Progenitor cell of endocrine pancreas (in vitro differentiated cells): ENCODE measurements at places on chromosomes 3 and 15.
A peak's percentile ranks its signal among the peaks of the same experiment; 100 is the strongest.

GRCh38 chr3:71395927-71396695, 187.4 kb downstream of the FOXP1 start:
- DNase-seq: no peak

- DNase-seq: no peak
Measured at GRCh38 chr3:152349392-152349791, 80.7 kb downstream of the MBNL1 start.

DNA sequence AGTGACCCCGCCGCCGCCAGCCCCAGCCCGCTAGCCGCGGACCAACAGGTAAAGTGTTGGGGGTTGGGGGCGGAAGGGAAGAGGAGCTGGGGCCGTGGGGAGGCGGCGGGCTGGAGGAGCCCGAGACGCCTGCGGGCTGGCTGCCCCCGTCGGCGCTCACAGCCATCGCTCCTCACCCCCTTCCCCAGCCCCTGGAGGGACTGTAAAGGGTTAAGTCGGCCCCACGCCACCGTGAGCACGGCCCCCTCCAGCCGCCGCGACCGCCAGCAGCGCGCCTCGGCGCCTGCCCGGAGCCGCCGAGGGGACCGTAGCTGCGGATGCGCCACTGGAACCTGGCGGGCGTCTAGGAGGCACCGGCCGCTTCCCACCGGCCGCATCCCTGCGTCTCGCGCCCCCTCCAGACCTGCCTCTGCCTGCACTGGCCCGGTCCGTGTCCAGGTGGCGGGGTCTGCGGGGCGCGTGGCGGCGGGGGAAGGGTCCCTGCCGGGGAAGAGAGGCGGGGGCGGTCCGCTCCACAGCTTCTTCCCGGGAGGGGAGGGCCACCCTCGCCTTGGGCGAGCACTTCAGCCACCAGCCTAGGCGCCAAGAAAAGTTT, 522 bp downstream of the MED12L start:
- peak; percentile 43 for DNase-seq

GRCh38 chr3:173891272-173892100, 493.9 kb downstream of the NLGN1 start:
- DNase-seq: no peak

GRCh38 chr3:171643681-171644080, 166.6 kb downstream of the PLD1 start:
- no peak for DNase-seq

DNA sequence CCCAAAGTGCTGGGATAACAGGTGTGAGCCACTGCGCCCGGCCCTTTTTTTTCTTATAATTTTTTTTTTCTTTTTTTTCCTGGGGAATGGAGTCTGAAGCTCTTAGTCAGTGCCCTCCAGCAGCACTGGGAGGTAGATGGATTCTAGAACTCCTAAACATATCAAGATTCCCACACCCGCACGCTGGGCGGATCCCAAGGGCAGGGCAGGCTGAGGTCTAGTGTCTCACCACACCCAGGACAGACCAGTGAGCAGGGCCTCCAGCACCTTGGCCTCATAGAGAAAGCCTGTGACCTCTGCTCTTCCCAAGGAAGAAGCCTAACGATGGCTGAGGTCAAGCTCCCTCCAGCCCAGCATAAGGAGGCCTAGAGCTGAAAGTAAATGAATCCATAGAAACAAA, 153.7 kb upstream of the MEF2A start:
- no peak for DNase-seq

DNA sequence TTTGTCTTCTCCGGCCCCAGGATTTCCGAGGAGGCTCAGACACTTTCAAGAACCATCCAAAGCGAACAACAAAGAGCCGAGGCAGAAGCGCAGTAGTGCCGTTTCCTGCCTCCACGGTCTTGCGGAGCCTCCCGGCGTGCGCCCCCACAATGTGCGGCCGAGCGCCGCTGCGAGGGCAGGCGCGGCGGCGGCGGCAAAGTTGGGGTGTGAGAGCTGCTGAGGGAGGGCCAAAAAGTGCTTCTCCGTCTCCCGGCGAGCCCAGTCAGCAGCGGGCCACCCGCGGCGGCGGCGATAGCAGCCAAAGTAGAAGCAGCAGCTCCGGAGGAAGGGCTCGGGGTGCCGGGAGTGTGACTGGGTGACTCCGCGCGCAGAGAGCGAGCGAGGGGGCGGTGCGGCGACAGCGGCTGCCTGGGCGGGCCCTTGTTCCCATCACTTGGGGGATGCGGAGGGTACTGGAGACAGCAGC, 749.1 kb downstream of the ROBO1 start:
- peak; percentile 39 for DNase-seq

GRCh38 chr15:24899795-24900194, 55.0 kb upstream of the SNRPN start:
- no peak for DNase-seq

- DNase-seq: no peak
Measured at GRCh38 chr3:71509066-71509465, 74.5 kb downstream of the FOXP1 start.

GRCh38 chr3:16176391-16177030, 2.0 kb downstream of the GALNT15 start:
- no peak for DNase-seq

DNA sequence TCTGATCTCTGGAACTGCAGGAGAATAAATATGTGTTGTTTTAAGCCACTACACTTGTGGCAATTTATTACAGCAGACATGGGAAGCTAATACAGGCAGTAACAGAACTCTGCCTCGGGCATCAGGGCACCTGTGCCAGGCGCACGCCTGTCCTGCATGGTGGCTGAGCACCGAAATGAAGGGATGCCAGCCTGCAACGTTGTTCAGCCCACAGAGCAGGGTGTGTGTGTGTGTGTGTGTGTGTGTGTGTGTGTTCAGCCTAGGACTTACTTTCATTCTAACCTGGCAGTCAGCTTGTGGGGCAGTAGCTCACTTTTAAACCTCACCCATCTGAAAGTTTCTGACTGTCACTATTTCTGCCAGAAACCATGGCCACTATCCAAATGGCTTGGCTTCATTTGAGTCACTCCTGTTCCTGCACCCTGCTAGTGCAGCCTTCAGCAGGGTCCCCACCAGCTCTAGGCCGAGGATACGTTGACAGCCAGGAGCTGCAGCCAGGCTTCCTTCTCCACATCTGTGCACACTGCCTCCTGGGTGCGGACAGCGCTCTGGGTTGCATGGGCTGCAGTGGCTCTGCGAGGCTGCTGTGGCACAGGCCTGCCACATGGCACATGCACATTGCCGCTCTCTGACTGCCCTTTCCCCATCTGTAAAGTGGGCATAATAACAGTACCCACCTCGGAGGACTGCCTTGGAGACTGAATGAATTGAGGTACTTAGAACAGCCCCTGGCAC, 4.5 kb downstream of the UROC1 start:
- DNase-seq: no peak

DNA sequence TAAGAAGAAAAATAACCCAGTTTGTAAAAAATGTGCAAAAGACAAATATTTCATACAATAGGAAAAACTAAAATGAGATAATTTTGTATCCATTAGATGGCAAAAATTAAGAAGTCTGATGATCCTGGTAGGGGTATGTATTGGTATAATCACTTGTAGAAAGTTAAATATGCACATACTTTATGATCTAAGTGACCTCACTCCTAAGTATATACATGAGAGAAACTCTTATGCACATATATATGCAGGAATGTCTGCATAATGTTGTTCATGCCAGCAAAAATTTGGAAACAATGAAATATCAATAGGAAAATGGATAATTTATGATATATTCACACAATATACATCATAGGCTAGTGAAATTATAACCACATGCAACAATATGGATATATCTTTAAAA, 33.5 kb downstream of the USP50 start:
- no peak for DNase-seq

DNA sequence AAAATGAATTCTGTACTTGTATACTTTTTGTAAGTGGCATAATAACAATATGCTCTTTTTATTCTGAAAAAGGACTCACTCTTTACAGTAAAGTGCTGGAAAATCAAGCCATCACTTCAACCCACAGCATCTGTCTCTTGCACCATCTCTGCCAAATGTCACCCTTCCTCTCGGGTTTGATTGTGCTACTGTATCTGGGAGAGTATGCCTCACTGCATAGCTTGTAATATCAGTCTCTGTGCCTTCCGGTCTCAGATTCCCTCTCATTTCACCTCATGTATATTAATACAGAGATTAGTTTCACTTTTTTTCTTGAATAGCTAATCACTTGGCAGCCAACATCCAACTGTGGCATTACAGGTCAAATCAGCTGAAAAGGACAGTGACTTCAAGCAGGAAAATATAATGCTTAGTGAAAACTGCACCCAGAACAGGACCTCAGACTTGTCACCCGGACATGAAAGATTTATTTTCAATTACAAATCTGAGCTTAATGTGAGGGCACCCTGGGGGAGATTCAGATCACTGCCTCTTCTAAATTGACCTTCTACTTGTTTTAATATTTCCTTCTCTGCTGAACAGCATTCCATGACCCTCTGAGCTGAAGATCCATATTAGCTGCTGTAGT, 605.8 kb upstream of the NAALADL2 start:
- no peak for DNase-seq

- no peak for DNase-seq
Measured at GRCh38 chr3:32583708-32584107, 13.1 kb upstream of the DYNC1LI1 start.

- no peak for DNase-seq
Measured at GRCh38 chr3:195550723-195551122, 7.6 kb upstream of the PPP1R2 start.

DNA sequence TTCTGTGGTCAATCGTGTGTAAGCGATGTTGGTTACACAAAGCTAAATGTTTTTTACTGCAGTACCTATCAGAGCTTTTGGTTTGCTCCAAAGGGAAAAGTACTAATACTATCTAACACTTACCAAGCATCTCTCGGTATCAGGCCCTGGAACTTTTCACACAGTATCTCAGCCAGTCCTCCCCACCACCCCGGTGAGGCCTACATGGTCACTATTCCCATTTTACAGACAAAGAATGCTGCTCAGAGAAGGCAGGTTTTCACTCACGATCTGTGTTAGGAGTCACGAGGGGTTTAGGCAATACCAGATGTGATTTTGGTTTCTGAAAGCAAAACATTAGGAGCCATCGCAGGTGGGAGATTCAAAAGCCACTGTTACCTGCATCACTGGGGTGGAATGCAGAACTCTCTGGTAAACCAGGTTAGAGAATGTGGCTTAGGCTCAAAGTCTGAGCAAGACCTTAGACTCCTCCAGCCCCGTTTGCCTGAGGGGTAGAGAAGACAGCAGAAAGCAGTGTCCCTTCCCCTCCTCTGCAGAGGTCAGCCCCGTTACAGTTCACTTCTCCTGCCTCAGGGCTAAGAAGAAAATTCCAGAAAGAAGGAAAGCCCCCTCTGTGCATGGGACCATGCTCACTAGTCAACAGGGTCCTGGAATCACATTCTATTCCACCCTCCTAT, 57.2 kb downstream of the XXYLT1 start:
- DNase-seq: no peak

DNA sequence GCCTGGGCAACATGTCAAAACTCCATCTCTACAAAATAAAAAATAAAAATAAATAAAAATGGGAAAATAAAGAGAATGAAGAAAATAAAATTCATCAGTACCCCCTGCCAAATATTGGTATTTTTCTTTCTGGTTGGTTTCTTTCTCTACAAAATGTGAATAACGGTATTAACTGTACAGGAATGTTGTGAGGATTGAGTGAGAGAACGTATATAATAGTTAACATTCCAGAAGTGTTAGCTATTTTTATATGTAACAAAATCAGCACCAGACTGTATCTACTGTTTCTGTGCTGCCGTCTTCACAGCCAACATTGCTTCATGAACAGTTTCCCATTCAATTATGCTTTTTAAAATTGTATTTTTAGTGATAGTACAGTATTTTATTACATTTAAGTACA, 25.5 kb upstream of the RNU6-1 start:
- DNase-seq: no peak

GRCh38 chr3:52891615-52892081, 5.7 kb downstream of the STIMATE start:
- no peak for DNase-seq

- no peak for DNase-seq
Measured at GRCh38 chr15:68442041-68442440, 10.1 kb upstream of the ITGA11 start.

- no peak for DNase-seq
Measured at GRCh38 chr3:133915685-133916658, 20.3 kb upstream of the RAB6B start.

- no peak for DNase-seq
Measured at GRCh38 chr3:56086355-56086754, 381.9 kb downstream of the ERC2 start.

DNA sequence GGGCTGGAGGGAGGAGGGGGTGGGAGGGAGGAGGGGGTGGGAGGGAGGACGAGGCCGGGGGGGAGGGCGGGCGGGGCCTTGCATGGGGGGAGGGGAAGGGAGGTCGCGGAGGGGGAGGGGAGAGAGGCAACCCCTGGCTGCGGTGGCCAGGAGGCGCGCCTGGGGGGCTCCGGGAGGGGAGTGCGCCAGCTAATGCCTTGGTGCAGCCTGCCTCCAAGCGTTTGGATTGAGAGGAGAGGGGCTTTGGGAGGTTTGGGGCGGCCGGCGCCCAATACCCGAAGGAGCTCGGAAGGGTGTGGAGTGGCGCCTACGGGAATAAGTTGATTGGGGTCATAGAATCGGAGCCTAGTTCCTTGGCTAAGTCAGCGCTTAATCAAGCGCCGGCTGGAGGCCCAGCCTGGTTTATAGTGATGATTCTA, 557 bp downstream of the TFG start:
- DNase-seq: peak; percentile 59

DNA sequence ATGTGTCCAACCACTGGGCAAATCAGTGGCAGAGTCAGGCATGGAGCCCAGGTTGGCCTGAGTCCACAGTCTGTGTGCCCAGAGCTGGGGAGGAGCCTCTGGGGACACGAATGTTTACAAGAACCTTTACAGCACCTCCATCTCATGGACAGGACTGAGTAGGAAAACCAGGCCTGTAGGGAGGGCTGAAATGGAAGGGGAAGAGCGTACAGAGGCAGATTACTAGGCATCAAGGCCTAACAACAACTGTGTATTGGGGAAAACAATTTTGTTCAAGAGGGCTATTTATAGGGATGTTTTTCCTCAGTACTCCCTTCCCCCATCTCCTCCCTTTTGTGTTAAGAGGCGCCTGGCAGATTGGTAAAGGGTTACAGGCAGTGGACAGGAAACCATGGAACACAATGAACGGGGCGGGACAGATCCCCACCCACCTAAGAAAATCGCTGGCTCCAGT, 15.1 kb upstream of the ARHGAP31 start:
- no peak for DNase-seq

DNA sequence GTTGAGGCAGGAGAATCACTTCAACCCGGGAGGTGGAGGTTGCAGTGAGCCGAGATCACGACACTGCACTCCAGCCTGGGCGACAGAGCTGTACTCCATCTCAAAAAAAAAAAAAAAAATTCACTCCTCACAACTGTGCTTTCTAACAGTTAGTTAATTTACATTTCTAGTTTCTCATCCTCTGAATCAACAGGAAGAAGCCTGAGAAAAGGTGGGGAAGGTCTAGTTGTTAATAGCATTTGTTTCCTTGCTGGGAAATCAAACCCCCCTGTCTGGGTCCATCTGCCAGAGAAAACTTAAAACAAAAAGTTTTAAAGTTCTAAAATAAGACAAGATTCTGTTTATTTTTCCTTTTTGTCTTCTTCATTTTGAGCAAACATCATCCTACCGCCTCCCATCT, 62.3 kb downstream of the TMEM39A start:
- DNase-seq: no peak

- no peak for DNase-seq
Measured at GRCh38 chr15:51647128-51647562, 24.6 kb upstream of the DMXL2 start.
